ENCODE measurements at places on chromosomes 5 and 9.

DNA sequence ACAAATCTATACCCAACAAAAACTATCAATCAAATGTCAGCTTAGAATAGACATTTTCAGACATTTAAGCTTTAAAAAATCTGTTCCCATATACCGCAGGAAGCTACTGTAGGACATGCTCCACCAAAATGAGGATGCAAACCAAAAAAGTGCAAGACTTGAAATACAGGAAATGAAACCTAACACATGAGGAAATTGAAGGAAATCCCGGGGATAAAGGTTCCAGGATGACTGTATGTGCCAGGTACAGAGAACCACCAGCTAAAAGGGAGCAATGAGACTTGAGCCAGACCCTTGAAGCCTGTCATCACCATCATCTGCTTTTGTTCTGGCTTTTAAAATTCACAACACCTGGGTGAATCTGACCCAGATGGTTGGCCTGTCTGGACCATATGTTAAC is 21.4 kb downstream of the DIAPH1 start:
- no peak for DNase-seq

GRCh38 chr5:172642926-172643871 is 2.1 kb downstream of the NEURL1B start:
- peak; percentile 66 for DNase-seq

DNA sequence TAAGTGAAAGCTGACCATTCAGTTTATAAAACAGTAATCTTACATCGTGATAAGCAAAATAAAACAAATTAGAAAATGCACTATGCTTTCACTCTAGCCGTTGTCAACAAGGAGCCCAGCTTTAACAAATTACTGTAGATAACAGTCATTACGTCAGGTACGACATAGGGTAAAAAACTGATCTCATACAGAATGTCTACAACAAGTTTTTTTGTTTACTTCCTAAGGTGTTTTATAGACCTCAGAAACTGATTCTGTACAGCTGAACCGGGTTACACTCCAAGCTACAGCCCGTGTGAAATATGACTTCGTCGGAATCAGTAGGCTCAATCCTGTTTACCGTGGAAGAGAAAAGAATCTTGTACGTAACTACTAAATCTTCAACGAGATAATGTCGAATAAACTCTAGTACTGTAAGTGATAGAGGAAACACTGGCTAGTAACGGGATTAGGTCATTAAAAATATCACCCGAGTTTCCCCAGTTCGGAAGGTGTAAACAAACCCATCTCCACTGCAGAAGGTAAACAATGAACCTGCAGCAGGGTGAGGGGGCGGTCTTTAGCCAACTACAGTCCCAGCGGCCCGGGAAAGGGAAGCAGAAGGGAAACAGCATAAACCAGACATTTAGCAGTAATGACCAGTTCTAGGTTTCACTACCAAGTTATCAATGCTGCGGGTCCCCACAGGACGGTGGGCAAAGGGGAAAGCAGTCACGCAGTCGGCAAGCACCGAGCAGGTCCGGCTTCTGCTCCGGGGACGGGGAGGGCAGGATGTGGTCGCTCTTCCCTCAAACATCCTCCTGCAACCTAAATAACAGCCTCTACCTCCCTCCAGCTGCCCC is 1.1 kb downstream of the RICTOR start:
- DNase-seq, result peak; percentile 43

- DNase-seq, result no peak
These were observed 161.0 kb upstream of the SLC12A2 start for GRCh38 chr5:127922603-127923002.

DNA sequence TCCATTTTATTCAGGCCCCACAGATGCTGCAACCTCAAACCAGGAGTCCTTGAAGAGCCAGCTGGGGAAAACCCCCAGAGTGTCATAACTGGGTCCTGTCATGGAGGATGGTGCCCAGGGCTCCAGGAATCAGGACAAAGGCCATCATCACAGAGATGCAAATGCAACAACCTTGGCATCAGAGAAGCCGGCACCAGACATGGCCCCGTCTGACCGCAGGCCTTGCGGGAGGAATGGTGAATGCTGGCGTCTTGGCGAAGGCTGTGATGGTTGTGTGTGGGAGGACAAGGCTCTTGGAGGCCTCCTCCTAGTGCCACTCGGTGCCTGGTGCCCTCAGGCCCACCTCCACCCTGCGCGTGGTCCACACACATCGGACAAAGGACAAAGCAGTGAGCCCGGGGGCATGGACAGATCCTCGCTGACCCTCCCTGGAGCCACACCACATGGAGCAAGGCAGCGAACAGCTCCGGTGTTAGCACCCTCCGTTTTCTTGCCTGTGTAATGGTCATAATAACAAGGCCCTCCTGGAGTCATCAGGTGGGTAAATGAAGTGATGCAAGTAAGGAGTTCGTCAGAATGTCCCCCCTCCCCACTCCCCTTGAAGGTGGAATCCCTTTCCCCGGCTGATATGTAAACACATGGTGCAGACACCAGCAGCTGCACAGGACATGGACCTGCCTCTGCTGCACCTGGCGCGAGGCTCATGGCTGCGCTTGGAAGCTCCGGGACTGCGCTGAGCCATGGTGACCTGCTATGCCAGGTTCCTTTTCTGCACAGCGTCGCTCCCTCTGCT is 380.7 kb downstream of the IRX2 start:
- DNase-seq, result no peak

DNA sequence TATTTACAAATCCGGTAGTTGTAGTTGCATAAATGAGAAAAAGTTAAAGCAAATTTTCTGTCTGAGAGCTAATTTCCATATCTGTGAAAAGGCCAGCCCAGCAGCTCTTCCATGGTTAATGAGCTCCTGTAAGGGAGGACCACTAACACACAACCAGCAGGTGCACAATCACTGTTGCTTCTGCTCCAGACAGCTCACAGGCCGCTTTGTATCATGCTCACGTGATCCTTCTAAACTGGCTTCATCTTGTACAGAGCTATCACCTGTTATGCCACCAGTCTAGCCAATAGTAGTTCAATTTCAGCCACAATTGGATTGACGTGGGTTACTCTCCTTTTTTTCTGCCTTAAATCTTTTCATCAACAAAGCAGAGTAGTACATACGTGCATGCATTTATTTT is 38.3 kb upstream of the FBXL17 start:
- no peak for DNase-seq

GRCh38 chr5:163727028-163727427 is 221.6 kb downstream of the MAT2B start:
- no peak for DNase-seq

- no peak for DNase-seq
These were observed 114.3 kb upstream of the IL12B start for GRCh38 chr5:159444441-159445082.

GRCh38 chr5:97628031-97628430 is 445.0 kb upstream of the RIOK2 start:
- no peak for DNase-seq

GRCh38 chr9:82600536-82601292 is 462.2 kb downstream of the RASEF start:
- DNase-seq, result no peak

DNA sequence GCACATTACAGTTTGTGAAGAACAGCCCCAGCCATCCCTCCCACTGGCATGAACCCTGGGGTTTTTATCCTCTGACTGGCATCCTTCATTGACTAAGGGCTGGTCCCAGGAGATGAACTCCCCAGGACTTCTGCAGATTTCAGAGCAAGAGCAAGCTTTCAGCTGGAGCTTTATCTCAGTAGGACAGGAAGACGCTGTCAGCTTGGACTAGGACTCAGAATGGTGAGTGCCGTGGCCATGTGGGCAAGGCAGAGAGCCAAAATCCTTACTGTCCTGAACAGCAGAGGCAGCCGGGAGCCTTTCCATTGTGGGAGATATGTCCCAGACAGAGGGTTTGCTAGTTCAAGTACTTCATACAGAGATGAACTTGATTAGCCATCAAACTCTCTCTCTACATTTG is 3.2 kb upstream of the ACOT12 start:
- DNase-seq, result no peak
